ENCODE measurements at places on chromosomes 7 and 10.

DNA sequence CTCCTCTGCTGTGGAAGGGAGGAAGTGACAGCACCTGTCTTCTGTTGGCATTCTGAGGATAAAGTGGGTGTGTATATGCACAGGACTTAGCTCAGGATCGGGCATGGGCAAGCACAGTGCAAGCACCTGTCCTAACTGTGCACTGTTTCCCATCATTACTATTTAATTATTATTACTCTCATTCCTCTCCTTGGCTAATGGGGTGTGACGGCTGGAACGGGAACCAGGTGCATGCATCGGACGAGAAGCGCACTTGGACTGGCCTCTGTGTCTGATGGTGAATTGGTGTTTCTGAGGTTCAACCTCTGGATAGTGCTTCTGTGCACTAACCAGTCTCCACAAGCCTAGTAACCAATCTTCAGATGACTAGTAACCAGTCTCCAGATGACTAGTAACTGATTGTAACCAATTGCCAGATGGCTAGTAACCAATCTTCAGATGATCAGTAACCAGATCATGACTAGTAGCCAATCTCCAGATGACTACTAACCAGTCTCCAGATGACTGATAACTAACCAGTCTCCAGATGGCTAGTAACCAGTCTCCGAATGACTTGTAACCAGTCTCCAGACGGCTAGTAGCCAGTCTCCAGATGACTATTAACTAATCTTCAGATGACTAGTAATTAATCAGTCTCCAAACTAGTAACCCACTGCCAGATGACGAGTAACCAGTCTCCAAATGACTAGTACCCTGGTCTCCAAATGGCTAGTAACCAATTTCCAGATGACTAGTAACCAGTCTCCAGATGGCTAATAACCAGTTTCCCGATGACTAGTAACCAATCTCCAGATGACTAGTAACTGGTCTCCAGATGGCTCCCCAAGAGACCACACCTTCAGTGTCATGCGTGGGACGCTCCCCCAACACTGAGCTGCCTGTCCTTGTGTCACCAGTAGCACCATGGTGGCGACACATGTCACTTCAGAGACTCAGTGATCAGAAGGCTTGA, 85.8 kb downstream of the PAXIP1 start:
- no peak for DNase-seq

DNA sequence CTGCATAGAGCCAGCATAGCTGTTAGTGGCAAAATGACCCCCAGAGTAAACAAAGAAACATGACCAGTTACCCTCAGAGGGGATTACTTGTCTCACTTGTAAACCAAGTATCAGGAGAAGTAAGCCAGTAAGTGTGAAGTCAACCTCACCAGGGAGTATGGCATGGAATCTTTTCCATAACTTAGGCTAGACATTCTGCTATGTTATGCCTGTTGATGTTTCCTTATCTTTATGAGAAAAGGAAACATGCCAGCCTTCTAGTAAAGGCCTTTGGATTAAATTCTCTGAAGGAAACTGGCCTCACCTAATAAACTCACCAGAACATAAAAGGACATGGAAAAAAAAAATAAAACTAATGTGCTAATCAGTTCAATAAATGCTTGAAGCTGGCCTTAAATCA, 87.7 kb downstream of the SEM1 start:
- DNase-seq, result no peak

- DNase-seq, result no peak
Observed at GRCh38 chr7:151378011-151378410, 31.8 kb downstream of the WDR86 start.

GRCh38 chr7:43943417-43944187, 17.4 kb downstream of the UBE2D4 start:
- no peak for DNase-seq

GRCh38 chr7:105216786-105217185, 171.9 kb downstream of the SRPK2 start:
- no peak for DNase-seq

GRCh38 chr7:15015545-15016314, 113.2 kb upstream of the DGKB start:
- no peak for DNase-seq

- no peak for DNase-seq
Observed at GRCh38 chr10:98457721-98458120, 11.0 kb upstream of the HPS1 start.

DNA sequence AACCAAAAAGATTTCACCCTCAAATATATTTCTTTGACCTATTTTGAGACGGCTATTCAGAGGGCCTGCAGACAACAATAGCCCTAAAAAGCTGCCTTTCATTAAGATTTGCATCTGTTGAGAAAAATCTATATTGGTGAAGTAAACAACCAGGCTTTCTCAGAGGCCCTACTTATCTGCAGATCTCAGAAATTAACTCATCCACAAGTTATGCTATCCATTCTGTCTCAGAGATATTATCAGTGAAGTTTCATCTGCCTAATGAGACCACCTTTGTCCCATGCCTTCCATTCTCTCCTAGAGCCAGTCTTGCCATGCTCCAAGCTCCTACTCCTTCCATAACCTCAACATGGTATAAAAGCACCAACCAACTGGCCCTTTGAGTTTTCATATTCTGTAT, 130.3 kb downstream of the CACNA2D1 start:
- DNase-seq, result no peak

GRCh38 chr10:119801998-119802538, 70.6 kb downstream of the MCMBP start:
- no peak for DNase-seq

GRCh38 chr10:122659126-122659525, 40.5 kb downstream of the C10orf120 start:
- DNase-seq, result no peak

GRCh38 chr7:51430480-51431086, 114.0 kb upstream of the COBL start:
- peak; percentile 9 for DNase-seq

GRCh38 chr10:29011516-29011915, 277.4 kb upstream of the LYZL1 start:
- DNase-seq, result no peak

- DNase-seq, result no peak
Observed at GRCh38 chr7:41808541-41808940, 105.7 kb upstream of the INHBA start.

- no peak for DNase-seq
Observed at GRCh38 chr10:69757553-69758309, 44.0 kb upstream of the COL13A1 start.

GRCh38 chr10:112970021-112970420, 20.0 kb downstream of the TCF7L2 start:
- no peak for DNase-seq

DNA sequence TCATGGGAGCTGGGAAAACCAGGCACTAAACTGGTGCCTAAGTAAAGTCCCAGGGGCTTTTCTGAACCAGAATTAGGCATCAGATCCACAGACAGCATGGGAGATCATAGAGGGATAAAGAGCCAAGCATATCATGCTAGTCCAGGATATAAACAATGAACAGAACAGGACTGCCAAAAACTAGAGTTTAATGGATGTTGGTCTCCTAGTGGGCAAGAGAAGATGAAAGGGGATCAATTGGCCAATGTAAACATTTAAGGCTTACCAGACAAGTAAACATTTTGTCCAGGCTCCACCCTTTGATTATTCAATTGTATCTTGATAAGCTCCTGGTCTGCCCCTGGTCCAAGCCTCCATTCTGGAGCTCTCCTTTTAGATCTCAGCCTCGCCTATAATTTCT, 18.9 kb downstream of the MACC1 start:
- DNase-seq, result no peak

- no peak for DNase-seq
Observed at GRCh38 chr10:88256886-88257285, 326.2 kb downstream of the RNLS start.

DNA sequence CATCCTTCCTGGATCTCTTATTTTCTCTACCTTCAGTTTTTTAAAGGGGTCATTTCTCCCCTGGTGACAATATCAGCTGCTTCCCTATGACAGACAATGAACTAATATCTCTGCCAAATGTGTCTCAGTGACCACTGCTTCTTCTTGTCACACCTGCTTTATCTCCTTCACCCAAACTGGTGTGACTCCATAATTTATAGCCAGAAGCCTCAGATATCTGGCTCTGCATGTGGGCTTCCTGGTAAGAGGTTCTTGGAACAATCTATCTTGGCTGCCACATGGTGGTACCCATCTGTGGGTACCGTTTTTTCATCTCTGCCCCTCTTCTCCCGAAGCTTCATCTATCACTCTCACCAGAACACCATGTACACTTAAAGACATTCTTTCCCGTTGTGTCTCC, 37.0 kb downstream of the CPVL start:
- no peak for DNase-seq

- no peak for DNase-seq
Observed at GRCh38 chr7:91020636-91021385, 243.4 kb upstream of the FZD1 start.

DNA sequence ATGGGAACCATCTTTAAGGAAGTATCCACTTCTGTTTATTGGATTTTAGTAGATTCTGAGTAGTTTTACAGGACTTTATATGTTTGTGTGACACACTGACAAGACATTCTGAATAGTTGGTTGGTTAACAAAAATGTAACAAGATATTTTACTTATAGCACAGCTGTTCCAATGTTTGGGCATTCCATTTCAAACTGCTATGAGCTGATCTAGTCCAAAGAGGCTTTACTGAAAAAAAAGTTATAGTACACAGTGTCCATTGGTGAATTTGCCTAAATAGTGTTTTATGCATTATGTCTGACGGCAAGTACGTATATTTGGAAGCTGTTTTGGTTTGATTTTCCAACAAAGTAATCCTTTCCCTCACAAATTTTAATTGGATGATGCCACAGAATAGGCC, 99.1 kb downstream of the SAMD9 start:
- no peak for DNase-seq

DNA sequence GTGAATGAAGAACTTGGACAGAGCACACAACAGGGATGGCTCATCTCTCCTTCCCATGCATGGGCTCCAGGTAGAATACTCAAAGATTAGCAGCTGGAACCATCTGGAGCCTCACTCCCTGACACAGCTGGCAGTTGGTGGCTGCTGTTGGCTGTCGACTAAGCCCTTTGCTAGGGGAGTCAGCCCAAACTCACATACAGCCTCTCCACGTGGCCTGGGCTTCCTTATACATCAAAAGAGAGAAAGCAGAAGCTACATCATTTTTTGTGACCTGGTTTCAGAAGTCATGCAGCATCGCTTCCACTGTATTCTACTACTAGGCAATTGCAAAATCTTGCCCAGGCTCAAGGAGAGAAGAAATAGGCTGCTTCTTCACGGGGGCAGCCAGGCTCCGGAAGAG, 24.4 kb downstream of the ASNS start:
- DNase-seq, result no peak

GRCh38 chr10:72911758-72912157, 18.2 kb downstream of the OIT3 start:
- no peak for DNase-seq

GRCh38 chr7:117830422-117830954, 42.8 kb downstream of the CTTNBP2 start:
- no peak for DNase-seq

DNA sequence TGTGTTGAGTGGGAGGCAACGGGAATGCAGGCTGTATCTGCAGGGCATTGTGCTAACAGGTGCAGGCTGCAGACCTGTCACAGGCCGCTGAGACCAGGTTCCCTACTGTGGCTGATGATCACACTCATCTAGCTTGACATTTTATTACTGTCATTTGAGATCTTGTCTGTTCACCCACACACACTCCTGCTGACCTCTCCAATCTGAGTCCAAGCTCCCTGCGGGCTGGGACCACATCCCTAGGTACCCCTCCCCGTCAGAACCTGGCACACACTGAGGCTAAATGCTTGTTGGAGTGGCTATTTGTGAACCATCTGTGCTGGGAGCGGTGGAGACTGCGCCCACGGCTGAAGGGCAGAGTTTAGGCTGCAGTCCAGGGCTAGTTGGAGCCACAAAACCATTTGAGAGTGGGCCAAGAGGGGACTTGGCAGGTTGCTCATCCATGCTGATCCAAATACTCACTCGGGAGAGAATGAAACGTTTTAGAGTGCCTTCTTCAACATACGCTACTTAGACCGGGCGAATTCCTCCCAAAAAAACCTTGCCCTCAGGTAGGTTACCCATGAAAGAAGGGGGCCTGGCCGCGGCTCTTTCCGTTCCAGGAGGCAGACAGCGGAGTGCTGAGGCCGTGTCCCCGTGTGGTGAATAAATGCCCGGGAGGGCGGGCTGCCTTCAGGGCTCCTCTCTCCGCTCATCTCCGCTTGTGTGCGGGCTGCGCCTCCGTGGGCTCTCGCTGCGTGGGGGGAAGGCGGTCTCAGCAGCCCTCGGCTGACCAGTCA, 164.4 kb downstream of the RGS10 start:
- DNase-seq, result no peak

GRCh38 chr7:32299133-32299702, 191.0 kb downstream of the LSM5 start:
- DNase-seq, result no peak

- no peak for DNase-seq
Observed at GRCh38 chr10:126001576-126001975, 105.2 kb downstream of the FANK1 start.

GRCh38 chr7:132440151-132440550, 136.1 kb downstream of the PLXNA4 start:
- DNase-seq, result no peak

DNA sequence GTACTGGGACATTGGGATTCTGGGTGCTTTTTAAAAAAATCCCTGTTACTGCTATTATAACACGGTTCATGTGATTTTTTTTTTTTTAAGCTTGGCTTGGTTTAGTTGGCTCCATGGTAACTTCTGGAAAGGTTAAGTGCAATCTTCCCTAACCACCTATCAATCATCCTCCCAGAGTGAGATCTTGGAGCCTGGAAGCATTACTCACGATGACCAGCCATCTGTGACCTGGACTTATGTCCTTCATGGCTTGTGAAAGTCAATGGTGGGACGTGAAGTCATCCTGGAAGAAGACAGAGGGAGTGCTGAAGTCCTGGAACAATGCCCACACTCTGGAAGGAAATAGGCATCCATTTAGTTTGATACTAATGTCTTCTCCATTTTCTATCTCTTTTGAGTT, 135.5 kb upstream of the FRMD4A start:
- no peak for DNase-seq

GRCh38 chr10:84538036-84538435, 209.6 kb downstream of the CCSER2 start:
- DNase-seq, result no peak

DNA sequence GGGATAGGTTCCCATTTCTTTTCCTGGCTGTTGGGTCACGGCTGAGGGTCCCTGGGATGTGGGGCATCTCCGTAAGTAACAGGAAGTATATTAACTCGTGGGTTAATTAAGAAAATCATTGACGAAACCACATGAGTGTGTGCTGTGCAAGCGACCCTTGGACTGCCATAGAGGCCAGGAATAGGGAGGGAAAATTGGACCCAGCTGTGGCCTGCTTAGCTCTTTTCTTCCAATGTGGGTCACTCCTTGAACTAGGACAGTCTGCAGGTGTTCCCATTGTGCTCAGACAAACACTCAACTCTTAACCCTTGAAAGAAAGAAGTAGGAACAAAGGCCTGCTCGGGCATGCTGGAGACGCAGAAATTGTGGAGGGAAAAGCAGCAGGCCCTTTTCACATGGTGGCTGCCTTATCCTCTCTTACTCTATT, 25.6 kb upstream of the PLEKHA1 start:
- no peak for DNase-seq

All from CD4-positive, alpha-beta T cell treated with Interleukin-6 at 100 ng/mL for 8 hours (primary cell).